ENCODE measurements at places on chromosomes 1 and 21. TPM values are rescaled to one million over a fixed set of nuclear protein-coding genes. Genes with fewer than 3 reads are reported as not detected.

Gene C2CD2
- 105 TPM for total RNA-seq

Gene GPR157
- total RNA-seq: 8.8 TPM

DNA sequence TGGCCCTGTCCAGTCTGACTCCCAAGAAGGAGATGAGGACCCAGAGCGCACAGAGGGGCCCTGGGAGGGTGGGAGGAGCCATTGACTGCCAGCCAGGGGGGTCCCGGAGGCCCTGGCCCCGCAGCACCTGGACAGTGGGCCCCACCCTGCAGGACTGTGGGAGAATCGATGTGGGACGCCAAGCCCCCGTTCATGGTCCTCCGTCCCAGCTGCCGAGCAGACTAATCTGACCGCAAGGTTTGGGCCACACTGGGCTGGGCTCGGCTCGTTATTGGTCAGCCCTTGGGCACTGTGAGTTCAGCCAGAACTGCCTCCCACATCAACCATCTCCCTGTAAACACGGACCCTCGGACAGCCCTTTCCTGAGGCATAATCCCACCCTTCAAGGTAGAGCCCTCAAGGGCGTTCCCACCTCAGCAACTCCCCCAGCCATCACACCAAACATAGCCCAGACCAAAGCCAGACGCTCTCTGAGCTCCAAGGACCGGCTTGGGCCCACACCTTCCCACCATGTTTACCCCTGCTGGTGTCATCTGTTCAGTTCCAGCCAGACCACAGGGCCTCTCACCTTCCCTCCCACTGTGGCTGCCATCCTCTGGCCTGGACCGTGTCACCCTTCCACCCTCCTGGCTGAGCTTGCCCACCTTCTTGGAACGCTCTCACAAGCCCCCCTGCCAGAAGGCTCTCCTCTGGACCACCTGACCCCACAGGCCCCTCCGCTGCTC, 16.2 kb upstream of the POFUT2 start:
- DNase-seq: no peak

DNA sequence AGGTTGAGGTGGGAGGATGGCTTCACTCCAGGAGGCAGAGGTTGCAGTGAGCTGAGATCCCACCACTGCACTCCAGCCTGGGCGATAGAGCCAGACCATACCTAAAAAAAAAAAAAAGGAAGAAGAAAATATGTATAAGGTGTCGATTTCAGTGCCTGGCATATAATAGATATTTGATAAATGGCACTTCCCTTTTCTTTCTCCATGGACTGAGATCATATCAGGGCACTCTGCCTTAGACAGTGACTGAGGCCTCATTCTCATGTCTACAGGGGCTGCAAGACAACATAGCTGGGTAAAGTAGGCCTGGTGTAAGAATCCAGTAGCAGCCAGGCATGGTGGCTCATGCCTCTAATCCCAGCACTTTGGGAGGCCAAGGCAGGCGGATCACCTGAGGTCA, 21.2 kb downstream of the PCAT6 start:
- no peak for DNase-seq

DNA sequence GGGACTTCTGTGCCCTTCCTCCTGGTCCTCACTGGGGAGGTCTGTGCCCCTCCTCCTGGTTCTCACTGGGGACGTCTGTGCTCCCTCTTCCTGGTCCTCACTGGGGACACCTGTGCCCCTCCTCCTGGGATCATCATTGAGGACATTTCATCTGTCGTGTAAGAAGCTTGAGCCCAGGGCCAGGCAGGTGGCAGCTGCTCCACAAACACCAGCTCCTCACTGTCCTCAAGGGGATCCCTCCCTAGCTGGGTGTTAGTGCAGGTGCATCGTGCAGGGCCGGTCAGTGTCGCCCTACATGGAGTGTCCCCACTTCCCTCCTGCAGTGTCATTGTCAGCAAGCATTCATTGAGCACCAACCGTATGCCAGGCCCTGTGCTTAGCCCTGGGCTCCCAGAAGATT, 312.7 kb downstream of the PTPRU start:
- DNase-seq: no peak

DNA sequence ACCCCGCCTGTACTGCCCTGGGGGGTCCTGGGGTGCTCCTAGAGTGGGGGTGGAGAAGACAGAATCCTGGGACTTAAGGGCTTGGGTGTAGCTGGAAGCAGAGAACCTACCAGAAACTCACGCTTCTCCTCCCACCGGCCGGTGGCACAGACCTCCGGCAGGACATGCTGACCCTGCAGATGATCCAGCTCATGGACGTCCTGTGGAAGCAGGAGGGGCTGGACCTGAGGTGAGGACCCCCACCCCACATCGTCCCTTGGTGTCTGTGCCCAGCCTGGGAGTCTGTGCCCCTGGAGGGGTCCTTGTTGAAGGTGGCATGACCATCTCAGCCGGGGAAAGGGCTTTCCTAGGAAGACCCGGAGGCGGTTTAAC, 70.8 kb downstream of the PIK3CD start:
- DNase-seq: no peak

GRCh38 chr1:202615501-202616354, 94.5 kb downstream of the SYT2 start:
- no peak for DNase-seq

GRCh38 chr1:228022571-228023293, 15.9 kb downstream of the WNT3A start:
- DNase-seq: no peak

DNA sequence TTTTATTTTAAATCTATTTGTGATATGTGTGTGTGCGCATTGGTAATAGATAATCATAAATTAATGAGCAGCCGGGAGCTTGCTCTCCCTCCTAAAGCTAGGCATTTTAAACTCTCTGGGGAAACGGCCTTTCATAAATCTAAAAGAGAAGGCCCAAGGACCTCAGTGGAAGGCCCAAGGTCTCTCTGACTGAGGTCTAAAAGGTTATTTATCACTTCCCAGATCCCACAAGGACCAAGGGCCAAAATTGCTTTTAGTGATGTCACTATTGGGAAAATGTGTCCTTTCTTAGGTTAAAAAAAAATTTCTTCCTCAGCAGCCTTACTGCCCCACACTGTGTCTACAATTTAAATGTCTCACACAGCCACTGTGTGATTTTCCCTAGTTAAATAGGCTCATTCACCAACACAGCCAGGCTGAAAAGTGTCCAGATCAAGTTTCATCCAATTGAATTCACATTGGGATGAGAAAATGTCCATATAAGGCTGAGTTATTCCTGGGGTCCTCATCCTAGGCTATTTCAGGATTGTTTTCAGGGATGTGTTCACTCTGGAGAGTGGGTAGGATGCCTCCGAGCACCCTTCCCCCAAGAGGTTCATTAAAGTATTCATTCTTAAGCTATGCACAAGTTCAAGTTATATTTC, 46.1 kb downstream of the SLC44A3 start:
- no peak for DNase-seq

DNA sequence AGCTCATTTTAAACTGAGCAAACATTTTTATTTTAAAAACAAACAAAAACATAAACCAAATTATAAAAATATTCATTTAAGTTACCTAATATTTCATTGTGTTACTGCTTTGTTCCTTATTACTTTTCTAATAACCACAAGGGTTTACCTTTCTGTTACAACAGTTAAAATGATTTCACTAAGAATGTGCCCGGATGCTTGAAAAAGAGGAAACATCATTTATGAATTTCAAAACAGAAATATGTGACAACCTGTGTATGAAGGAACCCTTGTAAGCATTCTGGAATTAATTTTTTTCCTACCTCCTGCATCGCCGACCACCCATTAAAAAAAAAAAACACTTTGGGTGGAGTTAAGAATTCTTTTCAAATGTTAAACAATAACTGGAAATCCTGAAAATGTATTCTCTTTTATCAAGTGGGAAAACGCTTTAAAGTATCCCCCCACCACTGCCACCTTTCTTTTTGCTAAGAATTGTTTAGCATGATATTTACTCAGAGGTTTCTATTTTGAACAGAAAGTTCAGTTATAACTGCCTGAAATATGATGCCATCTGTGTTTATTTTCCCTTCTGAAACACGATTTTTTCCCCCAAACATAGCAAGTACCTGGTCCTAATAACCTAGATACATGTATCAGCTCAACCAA, 9.1 kb downstream of the CYYR1 start:
- DNase-seq: no peak

DNA sequence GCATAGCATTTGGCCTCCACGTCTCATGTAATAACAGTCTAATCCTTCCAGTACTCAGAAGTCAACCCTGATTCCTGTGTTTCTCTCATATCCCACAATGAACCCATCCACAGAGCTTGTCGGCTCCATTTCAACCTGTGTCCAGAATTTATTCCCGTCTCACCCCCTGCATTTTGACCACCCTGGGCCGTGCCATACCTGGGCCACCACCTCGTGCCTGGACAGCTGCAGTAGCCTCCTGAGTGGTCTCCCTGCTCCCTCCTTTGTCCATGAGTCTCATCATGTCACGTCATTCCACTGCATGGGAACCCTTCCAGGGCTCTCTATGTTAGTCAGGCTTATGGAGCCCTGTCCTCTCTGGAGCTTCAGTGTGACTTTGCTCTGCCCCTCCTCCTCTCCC, 670.6 kb downstream of the PTPRU start:
- no peak for DNase-seq

DNA sequence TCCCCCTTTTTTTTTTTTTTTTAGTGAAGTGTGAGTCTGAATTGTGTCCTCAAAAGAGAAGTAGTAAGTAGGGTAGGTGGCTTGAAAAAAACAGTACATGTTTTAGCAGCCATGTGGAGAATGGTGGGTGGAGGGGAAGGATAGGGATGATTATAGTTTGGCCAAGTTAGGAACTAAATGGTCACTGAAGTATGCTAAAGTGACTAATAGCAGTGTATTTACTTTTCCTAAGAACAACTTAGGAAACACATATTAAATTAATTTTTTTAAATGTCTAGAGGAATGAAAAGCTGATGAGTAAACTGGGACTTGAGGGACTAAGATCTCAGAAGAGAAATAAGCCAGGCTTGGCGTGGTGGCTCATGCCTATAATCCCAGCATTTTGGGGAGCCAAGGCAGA, 55.5 kb downstream of the PLA2G4A start:
- DNase-seq: no peak

GRCh38 chr1:110059133-110059863, 11.2 kb downstream of the ALX3 start:
- no peak for DNase-seq

Measured in omental fat pad (tissue), 4 donors.